T1000 (cell line): ENCODE measurements at places on chromosomes 7 and 10.
A peak's percentile ranks its signal among the peaks of the same experiment; 100 is the strongest.

DNA sequence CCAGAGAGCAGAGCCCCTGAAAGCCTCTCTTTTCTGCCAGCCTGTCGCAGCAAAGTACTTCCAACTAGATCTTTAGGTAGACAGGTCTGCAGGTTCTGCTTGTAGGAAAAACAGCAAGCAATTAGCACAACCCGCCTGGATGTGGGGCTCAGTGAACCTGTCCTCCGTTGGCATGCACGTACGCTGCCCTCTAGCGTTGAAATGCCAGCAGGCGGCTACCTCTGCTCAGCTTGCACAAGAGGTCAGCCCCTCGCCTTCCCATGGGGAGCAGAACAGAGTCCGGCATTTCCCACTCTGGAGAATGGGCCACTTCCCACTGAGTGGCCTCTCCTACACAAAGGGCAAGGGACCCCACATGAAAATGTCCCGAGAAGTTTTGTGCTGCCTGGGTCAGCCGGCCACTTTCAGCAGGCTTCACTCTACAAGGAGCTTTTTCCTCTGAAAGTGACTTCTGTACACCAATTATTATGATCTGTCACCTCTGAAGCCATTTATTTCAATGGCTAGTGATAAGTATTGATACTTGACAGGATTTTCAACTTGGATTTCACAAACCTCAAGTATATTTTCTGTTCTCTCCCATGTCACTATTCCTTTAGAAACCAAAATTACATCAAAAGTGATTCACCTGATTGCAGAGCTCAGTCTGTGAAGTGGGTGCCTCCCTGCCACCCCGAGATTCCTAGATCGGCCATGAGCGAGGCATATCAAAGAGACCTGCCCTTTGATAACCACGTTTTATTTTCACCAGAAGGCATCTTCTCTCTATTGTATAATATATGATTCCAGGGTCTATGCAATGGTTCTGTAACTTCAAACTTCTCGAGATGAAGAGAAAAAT is 56.7 kb downstream of the JCAD start:
- peak; percentile 44 for DNase-seq

- no peak for DNase-seq
Observed at GRCh38 chr7:131636092-131636491, 79.7 kb upstream of the PODXL start.

DNA sequence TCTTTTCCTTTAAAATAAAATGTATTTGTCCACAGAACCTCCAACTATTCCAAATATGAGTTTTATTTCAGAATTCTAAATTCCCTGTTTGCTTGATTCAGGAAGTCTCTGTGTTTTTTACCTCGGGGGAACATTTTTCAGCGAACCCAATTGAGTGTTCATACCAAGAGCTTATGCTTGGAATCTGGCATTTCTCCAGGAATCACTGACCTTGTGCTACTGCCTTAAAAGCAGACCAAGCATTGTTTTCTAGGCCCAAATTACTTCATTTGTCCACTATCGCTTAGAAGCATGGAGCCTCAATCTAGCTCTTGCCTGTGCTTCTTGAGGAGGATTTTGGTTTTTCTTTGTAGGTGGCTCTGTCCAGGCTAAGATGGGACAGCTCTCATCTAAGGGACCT is 59.4 kb downstream of the EBLN1 start:
- no peak for DNase-seq

- no peak for DNase-seq
Observed at GRCh38 chr7:134667899-134668298, 21.2 kb downstream of the BPGM start.

DNA sequence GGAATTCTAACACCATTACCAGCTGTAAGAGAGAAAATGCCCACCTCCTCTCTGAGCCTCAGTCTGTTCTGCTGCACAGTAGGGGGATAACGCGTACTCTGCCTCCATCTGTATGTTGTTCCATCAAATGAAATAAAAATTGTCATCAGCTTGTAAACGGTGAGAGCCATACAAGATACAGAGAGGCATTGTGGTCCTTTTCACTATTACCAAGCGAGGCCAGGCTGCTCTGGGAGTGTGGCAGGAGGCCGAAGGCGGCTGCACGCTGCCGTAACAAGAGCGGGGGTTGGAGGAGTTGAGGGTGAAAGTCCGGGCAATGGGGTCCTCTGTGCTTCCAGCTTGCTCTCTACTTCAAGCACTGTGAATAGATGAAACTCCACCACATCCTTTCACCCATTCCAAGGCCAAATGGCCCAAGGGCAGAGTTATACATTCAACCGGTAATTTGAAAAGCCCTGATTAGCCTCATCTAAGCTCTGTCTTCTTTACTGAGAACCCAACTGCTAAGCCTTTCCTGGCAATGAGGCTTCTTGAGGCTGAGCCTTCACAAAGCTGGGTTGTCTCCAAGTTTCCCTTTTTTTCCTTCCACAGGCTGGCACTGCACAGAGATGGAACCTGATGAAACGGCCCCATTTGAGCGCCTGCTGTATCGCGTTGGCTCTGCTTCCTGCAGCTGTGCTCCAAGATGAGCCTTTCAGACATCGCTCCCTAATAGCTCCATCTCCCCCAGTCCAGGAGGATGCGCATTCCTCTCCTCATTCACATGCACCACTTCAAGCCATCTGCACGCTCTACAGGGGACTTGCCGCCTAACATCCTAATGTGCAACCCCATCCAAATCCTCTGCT is 47.2 kb downstream of the PYROXD2 start:
- DNase-seq: no peak

GRCh38 chr10:15370856-15371701 is at the start of gene FAM171A1:
TSS of gene FAM171A1 (minus strand) at chr10:15371289. CDS start at chr10:15371052, 237 bp downstream.
- peak; percentile 97 for DNase-seq

GRCh38 chr7:24971333-24972165 is 8.4 kb downstream of the OSBPL3 start:
- DNase-seq: peak; percentile 39

DNA sequence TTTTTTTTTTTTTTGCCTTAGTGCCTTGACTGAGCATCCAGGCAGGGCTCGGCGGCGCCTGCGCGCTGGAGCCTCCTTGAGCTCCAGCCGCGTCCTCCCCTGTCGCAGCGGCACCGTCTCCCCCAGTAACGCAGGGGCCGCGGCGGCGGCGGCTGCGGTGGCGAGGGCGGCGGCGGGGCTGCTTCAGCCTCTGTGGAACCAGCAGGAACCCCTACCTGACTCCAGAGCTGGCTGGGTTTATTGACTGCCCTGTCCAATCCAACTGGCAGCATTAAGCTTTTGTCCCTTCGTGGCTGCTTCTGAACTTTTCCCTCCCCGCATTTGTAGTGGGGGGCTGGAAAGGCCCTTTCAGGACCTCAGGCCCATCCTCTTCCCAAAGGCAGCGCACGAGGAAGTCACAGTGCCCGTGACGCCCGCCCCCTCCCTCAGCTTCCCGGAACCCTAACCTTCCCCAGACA is at the start of gene GPR85:
TSS of gene GPR85 (minus strand) at position 397 of the 458 bp plus-strand sequence. CDS start 2,106 bp downstream, outside the sequence.
- no peak for DNase-seq

- no peak for DNase-seq
Observed at GRCh38 chr7:47480576-47481538, 101.1 kb downstream of the TNS3 start.

GRCh38 chr7:74612015-74612829 is 45.3 kb upstream of the GTF2I start:
- DNase-seq: no peak

DNA sequence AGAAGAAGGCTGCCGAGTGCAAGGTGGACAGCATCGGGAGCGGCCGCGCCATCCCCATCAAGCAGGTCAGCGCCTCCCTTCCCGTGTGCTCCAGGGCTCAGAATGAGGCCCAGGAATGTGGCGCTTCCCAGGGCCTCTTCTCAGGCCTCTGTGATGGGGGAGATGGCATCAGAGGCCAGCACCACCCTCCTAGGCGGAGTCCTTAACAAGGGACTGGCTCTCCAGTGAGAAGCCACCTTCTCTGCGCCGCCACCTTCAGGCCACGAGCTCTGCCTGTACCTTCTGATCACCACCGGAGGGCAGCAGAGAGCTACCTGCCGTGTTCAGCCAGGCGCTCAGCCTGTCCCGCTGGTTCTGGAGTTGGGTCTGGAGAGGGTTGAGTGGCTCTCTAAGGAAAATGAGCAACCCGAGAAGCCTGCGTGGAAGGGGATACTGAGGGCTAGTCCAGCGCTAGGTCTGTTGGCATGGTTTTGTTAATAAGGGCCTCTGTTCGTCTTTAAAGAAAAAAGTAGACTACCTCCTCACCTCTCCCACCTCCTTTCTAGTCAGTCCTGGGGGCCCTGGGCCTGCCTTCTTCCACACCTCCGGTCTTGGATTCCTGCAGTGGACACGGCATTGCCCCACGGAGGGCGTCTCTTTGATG is 37.7 kb downstream of the AGAP3 start:
- DNase-seq: peak; percentile 37

DNA sequence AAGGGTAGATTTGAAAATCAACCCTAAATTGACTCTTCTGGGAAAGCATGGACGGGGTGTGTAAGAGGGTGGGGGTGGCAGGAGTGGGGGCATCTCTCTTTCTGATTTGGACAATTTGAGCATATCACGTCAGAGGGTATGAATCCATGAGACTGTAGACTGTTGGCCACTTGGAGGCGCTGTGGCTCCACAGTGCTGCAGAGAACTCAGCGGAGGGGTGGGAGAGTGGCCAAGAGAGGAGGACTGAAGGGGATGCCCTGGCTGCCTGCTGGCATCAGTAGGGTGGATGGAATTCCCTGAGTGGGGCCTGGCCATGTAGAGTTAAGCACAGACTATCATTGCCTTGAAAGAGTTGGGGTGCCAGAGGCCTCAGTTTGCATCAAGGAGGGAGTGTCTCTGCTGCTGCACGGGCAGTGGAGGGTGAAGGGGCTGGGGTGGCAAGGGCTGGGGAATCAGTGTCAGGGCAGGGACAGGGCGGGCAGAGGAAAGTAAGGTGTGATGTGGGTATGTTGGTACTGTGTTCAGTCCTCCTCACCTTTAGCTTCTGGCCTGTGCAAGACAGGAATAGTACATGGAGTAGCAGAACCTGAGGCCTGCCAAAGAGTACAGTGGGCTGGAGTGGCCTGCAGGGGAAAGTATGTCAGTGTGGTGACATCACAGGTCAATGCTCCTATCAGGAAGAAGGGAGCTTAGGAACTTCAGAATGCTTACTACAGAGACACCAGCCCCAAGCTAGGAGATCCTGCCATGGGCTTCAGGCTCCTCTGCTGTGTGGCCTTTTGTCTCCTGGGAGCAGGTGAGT is 133.5 kb upstream of the PRSS58 start:
- DNase-seq: no peak

- no peak for DNase-seq
Observed at GRCh38 chr7:20864221-20864620, 77.5 kb upstream of the SP8 start.

DNA sequence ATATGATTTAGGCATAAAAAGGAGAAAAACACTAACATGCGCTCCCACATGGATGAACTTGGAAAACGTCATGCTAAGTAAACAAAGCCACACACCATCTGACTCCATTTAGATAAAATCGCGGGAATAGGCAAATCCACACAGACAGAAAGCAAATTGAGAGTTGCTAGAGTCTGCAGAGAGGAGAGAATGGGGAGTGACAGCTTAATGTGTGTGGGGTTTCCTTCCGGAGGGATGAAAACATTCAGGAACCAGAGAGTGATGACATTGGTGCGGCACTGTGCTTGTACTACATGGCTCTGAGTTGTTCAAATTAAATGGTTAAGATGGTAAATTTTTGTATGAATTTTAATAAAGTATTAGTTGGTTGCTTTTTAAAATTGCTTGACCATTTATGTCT is 482.9 kb upstream of the AKR1E2 start:
- DNase-seq: no peak

- DNase-seq: no peak
Observed at GRCh38 chr7:30908681-30909080, 3.0 kb upstream of the AQP1 start.

GRCh38 chr10:30398788-30399187 is 35.2 kb upstream of the MAP3K8 start:
- DNase-seq: no peak

DNA sequence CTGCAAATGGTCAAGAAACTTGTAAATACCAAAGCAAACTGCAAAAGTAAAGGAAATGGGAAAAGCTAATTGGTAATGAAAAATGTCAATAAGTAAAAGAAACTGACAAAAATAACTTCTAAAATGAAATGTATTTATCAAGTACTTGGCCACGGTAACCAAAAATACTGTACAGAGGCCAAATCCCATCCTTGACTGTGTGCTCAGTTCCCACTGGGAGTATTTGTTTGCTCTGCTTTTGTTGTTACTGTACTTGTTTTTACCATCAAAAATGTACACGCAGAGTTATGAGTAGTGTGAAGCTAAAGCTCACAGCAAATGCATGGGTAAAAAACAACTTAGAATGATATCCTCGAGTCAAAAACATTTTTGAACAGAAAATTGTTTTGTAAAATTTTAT is 31.1 kb downstream of the ENKUR start:
- no peak for DNase-seq

- no peak for DNase-seq
Observed at GRCh38 chr10:114839901-114840300, 18.3 kb downstream of the FHIP2A start.

- no peak for DNase-seq
Observed at GRCh38 chr10:44413416-44413815, 28.5 kb upstream of the CXCL12 start.

DNA sequence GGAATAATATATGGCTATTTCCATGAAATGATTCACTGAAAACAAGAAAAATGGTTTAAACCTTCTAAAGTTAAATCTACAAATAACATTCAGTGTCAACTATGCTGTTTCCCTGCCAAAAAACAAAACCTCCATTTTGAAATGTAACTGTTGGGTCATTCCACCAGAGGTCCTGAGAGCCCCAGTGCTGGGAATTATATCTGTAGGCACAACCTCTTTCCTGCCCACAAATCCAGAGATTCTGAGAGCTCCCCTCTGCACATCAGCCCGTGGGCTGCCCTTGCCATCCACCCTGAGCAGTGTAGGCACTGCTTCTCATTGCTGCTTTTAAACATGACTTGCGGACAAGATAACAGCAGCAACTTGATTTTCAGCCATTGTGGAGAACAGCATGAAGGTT is 198.6 kb downstream of the TMEM178B start:
- DNase-seq: no peak

DNA sequence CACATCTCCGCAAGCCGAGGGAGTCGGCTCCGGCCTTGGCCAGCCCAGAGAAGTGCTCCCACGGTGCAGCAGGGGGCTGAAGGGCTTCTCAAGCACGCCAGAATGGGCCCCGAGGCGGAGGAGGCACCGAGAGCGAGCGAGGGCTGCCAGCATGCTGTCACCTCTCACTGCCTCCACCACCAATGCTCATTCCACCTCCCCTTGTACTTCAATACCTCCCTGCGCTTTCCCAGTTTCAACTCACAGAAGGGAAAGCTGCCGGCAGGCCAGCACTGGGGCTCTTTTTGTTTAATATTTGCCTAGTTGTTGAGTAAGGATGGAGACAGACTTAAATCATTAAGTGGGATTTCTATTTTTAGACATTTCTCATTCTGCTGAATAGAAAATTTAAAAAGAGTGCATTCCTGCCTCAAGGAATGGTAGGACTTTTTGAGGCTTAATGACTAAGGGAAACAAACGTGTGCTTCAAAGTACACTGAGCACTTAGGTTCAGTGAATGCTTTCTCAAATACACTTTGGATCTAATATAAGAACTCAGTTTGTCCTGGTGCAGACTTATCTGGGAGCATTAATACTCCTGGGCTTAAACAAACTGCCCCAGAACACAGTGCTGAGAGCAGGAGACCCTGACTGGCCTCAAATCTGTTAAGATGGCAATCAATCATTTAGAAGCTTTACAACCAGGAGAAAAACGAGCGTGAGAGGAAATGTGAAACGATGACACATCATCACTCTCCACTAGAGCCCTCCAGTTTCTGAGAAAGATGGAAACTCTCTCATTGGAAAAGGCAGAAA is 131.2 kb downstream of the RALA start:
- no peak for DNase-seq

GRCh38 chr10:69426376-69426727 is 9.6 kb upstream of the TACR2 start:
- no peak for DNase-seq
